ENCODE measurements at places on chromosomes 12 and 14.
A peak's percentile ranks its signal among the peaks of the same experiment; 100 is the strongest.

DNA sequence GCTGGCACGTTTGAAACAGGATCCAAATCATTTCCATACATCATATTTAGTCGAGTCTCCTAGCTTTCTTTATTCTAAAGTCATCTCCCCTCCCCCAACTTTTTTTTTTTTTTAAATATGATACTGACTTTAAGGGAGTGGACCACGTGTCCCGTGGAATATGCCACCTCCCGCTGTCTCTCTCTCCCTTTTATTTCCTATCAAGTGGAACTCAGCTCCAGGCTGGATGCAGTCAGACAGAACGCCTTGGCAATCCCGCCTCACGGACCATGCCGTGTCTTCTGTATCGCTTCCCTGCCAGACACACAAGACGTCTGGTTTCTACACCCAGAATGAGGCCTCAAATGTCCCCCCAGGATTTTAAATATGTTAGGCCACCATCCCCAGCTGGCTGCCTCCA is 21.2 kb downstream of the BCL7A start:
- DNase-seq, result no peak

- no peak for DNase-seq
Measured at GRCh38 chr14:55718551-55718950, 138.5 kb downstream of the KTN1 start.

DNA sequence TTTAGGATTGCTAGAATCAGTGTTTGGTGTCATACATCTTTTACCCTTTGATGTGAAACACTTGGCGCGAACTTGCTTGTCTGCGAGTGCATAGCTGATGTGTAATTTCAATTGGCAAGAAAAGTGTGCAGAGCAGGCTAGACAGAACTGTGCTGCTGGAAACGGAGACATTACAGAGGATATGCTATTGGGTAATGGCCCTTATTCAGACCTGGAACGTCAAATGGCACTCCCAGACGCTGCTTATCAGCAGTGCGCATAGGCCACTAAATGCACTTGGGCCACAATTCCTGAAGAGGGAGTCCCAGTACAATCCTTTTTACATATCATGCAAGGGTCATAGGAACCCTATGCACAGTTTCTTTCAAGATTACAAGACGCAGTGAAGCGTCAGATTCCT is 15.7 kb upstream of the SLC10A1 start:
- DNase-seq, result no peak

GRCh38 chr12:76259660-76260389 is 88.4 kb downstream of the BBS10 start:
- DNase-seq, result no peak

- no peak for DNase-seq
Measured at GRCh38 chr12:4874671-4875070, 35.0 kb upstream of the KCNA1 start.

GRCh38 chr14:73231981-73232851 is 5.1 kb upstream of the PAPLN start:
- DNase-seq, result no peak

DNA sequence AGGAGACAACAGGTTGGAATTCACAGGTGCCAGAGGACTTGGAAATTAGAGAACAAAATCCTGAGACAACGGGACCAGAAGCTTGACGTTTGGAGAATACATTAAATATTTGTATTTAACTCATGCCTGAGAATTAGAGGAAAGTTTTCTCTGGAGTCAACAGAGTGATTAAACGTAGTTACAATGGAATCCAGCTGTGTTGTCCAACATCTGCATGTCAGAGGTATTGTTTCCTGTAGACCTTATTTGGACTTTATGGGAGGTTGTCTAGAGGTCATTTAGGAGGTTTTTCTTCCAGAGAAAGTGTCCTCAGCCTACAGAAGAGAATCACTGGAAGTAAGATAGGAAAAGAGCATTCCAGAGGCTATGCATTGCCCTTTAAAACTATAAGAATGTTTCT is 45.1 kb upstream of the RERGL start:
- DNase-seq, result no peak

DNA sequence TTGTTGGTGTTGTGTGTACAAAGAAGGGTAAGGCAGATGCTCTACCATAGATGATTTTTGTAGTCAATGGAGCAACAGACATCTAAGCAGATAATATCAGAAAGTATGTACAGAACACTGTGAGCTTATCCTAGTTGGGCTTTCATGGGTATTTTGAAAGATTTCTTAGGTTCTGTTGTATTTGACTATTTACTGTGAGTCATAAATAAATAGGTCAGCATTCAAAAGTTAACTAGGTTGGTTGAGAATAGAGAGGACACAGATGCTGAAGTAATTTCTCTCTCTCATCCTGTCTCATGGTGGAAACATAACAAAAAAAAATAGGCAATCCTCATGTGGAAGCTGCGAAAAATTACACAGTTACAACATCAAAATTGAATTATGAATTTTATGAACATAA is 413.5 kb downstream of the CCDC91 start:
- DNase-seq, result no peak

GRCh38 chr12:6386491-6386890 is 2.5 kb downstream of the LTBR start:
- no peak for DNase-seq

- DNase-seq, result no peak
Measured at GRCh38 chr14:79279645-79280597, 931.4 kb downstream of the DIO2 start.

DNA sequence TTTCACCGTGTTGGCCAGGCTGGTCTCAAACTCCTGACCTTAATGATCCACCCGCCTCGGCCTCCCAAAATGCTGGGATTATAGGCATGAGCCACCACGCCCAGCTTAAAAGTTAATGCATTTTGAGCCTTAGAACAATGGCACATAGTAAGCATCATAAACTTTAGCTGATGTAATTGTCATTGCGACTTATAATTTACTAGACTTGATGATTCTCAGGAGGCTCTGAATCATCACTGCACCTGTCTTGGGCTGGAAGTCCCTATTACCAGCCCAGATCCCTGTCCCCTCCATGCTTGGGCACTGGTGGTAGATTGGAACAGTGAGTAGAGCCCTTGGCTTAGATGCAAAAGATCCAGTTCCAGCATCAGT is 26.1 kb downstream of the KMT5A start:
- DNase-seq, result no peak

DNA sequence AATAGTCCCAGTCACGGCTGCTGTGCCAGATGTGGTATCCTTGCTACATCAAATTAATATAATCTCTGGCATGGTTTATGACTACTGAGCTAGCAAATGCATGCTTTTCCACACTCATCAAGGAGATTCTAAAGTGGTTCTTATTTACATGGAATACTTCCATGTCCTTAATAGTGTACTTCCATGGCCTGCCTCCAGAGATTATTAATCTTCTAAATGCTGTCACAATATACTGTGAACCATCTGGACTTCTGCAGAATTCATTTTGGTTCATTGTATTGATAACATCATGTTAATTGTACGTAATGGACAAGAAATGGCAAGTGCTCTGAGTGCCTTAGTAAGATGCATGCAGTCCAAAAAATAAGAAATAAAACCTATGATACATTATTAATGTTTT is 230.8 kb downstream of the NUAK1 start:
- no peak for DNase-seq

DNA sequence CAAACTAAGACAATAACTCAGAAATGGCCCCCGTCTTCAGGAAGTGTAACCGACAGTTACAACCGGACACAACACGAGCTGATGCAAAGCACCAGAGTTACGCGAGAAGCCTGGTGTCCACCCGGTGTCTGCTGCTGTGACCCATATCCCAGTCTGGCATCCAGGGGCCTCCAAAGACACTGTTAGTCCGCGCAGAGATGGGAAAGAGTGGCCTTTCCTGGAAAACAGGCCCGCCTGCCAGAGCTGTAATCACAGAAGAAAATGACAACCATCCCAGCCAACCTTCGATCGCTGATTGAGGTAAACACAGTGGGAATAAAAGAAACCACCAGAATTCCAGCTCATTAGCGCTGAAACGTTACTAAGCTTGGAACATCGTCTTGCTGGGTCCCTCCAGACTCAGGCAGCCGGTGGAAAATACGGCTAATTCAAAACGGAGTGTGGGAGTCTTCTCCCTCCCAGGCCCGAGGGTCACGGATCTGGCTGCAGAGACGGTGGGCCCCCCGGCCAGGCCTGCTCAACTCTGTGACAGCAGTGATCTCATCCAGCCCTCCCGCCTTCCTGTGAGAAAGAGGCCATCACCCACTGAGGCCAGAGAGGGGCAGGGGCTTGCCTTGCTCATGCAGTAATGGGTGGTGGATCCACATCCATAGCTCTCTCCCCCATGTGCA is 273.9 kb upstream of the RTL1 start:
- no peak for DNase-seq

- no peak for DNase-seq
Measured at GRCh38 chr12:120783197-120783596, 57.6 kb downstream of the ACADS start.

- no peak for DNase-seq
Measured at GRCh38 chr12:46556819-46557524, 184.4 kb upstream of the SLC38A2 start.

DNA sequence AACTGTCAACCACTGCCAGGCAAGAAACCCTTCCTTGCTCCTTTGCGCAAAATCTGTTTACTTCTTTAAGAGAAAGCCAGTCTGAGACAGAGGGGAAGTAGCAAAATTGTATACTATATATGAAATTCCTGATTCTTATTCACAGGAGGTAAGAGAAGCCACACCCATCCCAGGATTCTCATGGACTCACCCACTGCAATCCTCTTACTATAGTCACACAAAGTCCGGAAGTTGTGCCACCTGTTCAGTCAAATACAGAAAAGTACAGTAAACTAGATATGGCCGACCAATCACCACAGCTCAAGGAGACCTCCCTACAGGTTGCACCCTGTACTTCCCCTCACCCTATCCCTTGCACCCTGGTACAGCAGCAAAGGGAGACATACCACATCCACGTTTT is 2.9 kb downstream of the PRMT5 start:
- DNase-seq, result no peak

DNA sequence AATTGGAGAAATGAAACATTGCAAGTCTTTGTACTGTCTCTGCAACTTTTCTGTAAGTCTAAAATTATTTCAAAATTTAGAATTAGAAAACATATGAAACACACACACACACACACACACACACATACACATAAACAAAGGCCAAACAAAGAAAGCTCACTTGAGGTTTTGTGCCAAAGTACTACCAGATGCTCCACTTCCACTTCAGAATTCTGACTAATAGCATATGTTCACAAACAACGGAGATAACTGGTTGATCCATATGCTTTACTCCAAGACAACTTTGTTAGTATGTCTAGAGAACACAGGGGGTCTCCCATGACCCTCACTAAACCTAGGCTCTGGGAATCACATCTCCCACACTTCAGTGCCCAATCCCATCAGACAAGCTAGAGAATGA is 133.8 kb upstream of the CLEC14A start:
- peak; percentile 48 for DNase-seq

GRCh38 chr14:74906925-74907521 is 16.0 kb downstream of the RPS6KL1 start:
- DNase-seq, result no peak

DNA sequence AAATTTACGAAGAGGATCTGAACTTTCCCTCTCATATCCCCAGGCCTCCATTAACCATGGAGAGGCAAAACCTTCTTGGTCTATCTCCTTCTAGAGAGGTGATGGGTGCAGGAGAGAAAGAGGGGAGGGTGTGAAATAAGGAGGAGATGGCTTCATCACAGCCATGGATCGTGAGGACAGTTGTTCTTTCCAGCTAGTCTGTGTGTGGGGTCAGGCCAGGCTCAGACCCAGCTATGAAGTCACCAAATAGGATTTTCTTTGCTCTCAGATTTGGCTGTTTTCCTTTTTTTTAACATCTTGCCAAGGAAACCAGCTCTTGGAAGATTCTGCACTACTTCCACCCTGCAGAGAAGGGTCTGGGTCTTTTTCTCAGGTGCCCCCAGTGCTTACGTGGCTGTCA is 64.9 kb upstream of the FAM181A start:
- DNase-seq, result no peak

DNA sequence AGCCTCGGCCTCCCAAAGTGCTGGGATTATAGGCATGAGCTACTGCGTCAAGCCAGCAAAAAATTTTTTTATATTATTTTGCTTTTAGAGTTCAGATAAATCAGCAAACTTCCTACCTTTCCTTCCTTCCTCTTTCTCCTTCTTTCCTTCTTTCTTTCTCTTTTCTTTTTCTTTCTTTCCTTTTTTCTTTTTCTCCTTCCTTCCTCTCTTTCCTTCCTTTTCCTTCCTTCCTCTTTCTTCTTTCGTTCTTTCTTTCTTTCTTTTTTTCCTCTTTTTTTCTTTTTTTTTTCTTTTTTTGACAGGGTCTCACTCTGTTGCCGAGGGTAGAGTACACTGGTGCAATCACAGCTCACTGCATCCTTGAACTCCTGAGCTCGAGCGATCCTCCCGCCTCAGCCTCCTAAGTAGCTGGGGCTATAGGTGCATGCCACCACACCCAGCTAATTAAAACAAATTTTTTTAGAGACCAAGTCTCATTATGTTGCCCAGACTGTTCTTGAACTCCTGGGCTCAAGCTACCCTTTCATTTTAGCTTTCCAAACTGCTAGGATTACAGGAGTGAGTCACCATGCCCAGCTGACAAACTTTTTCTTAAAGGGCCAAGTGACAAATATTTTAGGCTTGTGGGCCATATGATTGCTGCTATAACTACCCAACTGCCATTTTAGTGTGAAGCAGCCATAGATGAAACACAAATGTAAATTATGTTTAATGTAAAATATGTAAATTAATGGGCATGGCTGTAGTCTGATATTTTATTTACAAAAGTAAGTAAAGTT is 7.1 kb upstream of the WASHC4 start:
- DNase-seq, result no peak

- DNase-seq, result no peak
Measured at GRCh38 chr12:65926119-65926908, 102.0 kb downstream of the HMGA2 start.

GRCh38 chr12:15152868-15153267 is 68.3 kb downstream of the RERG start:
- no peak for DNase-seq

DNA sequence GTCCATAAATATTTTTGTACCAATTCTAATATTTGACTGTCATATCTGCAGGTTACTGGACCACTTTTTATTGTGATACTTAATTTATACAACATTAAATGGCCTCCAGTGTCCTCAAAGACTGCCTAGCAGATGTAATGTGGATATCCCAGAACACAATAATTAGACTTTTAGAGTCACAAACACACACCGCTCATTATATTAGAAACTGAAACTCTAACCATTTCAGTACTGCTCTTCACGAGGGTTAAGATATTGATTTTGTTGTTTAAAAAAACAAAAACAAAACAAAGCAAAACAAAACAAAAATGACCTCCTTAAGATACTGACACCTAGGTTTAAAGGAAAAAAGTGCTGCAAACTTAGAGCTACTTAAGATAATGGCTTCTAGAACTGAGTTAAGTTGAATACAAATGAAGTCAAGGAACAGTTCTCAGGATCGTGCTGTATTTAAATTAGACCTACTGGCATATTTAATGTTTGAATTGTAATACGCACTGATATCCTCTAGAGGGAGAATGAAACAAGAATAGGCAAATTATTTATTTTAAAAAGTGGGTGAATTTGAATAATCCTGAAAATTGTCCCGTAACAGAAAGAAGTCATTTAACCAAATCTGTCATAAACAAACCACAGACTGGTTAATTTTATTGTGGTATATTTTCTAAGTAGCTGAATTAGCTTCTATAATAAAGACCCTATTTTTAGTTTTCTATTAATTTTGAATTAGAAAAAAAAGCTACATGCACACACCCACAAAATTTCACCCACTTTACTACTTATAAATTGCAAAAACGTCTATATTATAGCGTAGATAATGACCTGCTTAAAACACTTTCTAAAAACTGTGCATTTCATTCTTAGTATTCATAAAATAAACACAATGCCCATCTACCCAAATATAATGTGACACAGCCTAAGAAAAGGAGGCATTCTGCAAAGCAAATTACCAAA is 395.2 kb upstream of the DCN start:
- no peak for DNase-seq
